Left kidney (tissue), 8 donors: ENCODE measurements at places on chromosomes 5 and 9.

DNA sequence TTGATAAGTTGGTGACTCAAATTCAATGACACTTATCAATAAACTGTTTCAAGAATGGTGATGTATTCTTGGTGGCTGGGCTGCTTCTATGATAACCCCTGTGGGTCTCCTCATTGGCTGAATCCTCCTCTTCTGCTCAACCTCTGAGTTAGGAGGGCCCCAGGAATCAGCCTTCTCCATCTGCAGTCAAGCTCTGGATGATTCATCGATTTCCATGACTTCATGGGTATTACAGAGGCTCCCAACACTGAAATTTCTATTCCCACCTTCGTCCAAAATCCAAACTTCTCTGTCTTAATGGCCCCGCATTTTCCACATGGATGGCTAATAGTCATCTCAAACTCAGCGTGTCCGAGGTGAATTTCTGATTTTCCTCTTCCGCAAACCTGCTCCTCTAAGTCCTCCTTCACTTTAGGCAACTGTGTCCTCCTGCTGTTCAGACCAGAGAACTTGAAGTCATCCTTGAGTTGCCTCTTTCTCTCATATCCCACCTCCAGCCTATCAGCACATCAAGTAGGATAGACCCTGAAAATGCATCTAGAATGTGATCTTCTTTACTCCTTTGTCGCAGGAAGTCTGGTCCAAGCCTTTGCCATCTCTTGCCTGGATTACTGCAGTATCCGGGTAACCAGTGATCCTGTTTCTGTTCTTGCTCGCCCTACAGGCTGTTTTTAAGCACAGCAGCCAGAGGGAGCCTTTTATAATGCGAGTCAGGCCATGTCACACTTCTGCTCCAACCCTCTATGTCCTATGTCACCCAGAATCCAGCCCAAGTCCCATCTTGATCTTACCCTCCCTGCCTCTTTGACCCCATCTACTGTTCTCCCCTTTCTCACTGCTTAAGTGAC, 41.4 kb upstream of the IL7R start:
- no peak for DNase-seq

GRCh38 chr5:68898951-68899471, 194.8 kb upstream of the SLC30A5 start:
- no peak for DNase-seq

- DNase-seq = no peak
Observed at GRCh38 chr5:111892949-111893348, 136.0 kb upstream of the NREP start.

GRCh38 chr9:125423964-125424363, 162.3 kb downstream of the GAPVD1 start:
- DNase-seq = no peak

DNA sequence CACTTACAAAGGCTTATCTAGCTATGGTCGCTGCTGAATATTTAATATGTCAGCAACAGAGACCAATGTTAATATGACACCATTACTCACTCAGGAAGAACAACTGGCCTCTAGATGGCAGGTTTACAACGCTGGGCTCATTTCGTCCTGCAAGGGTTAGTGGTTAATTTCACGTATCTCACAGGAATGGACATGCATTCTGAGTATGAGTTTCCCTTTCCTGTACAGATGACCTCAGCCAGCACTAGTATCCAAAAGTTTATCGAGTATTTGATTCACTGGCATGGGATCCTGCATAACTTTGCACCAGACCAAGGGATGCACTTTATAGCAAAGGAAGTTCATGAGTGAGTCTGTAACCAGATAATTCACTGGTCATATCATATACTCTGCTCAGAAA, 8.7 kb upstream of the TRPC7 start:
- peak; percentile 33 for DNase-seq

DNA sequence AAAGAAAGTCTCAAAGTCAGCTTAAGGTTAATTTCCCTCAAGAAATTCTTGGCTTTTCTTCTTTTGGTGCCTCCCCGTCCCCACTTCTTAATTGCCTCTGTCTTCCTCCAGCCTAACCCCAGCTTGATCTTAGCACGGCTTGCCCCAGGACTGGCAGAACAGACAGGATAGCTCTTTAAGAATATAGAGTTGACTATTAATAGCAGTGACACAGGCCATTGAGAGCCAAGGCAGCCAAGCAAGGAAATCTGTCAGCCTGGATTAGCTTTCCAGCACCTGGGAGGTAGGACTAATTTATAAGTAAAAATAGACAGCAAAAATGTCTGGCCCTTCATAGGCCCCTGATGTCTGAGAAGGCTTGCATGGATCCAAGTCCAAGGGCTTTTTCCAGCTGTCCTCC, 384.6 kb upstream of the SLC30A5 start:
- DNase-seq = no peak

- no peak for DNase-seq
Observed at GRCh38 chr5:6485441-6485840, 36.8 kb downstream of the UBE2QL1 start.

DNA sequence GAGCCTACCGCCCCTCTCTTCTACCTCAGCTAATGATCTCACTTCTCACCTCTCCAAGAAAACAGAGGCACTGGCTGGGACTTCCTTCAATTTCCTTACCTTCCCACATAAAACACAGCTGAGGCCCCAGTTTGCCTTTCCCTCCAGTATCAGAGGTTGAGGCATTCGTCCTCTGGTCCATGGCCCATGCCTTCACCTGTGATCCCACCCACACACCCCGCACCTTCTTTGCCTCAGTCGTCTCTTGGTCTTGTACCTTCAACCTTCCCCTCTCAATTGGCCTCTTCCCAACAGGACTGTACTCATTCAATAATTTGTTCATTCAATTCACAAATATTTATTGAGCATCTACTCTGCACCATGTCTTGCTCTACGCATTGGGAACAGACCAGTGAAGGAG, 11.0 kb upstream of the NSD1 start:
- DNase-seq = no peak

GRCh38 chr5:172350212-172351181, 66.9 kb upstream of the UBTD2 start:
- DNase-seq = no peak

DNA sequence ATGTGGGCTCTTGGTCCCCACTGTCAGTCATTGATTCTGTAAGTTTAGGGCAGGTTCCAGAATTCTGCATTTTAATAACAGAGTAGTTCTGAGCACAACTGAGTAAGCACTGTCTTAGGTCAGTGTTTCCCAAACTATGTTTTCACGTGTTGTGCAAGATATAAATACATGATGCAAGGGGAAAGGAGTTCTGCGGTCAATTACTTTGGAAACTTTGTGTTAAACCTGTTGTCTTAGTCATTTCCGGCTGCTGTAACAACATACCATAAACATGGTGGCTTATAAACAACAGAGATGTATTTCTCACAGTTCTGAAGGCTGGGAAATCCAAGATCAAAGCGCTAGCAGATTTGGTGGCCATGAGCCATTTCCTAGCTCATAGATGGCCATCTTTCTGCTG, 69.8 kb downstream of the EQTN start:
- DNase-seq = no peak

- peak; percentile 47 for DNase-seq
Observed at GRCh38 chr9:79570448-79571308, 1.1 kb upstream of the TLE4 start.

DNA sequence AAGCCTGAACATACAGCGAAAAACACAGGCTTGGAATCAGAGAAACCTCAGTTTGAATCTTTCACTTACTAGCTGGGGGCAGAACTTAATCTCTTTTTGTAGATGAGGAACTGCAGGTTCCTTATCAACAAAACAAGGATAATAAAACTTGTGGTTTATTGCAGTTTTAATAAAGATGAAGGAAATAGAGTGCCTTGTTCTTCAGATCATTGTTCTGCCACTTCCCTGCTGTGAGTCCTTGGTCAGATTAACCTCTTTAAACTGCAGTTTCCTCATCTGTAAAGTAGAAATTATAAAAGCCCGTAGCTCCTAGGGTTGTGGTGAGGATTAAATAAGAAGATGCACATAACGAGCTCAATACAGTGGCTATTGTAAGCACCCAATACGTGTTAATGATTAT, 57.4 kb downstream of the FEM1C start:
- no peak for DNase-seq

GRCh38 chr5:53446908-53447307, 33.5 kb upstream of the FST start:
- DNase-seq = no peak

DNA sequence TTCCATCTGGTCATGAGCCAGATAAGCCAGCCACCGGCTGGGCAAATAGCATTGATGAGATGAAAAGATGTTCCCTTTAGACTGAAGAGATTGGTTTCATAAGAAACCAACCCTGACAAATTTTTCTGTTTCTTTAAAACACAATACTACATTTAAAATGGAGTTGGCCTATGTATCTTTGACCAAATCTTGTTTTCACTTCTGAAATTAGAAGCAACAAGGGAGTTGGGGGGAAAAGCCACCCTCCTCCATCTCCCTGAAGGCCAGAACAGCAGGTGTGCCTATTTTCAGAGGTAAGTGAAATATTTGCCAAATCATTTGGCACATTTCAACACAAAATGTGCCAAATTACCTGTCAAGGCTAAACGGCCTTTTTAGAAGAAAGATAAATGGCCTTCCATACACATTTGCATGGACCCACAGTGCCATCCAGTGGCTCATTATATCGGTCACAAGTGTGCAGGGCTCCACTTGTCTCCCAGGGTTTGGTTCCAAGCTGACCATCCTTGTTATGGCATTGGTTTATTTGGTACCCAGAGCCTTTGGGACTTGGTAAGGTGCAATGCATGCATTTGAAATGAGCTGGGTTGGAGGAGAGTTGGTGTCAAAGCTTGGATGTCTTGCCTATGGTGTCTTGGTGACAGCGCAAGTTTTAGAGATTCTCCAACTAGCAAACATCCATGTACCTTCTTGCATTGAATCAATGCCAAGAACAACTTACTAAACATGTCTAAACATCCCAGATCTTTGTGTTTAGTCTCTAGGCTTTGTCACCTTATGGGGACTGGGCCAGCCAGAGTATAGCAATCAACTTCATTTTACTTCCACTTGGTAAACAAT, 372.0 kb upstream of the KIF2A start:
- peak; percentile 61 for DNase-seq

DNA sequence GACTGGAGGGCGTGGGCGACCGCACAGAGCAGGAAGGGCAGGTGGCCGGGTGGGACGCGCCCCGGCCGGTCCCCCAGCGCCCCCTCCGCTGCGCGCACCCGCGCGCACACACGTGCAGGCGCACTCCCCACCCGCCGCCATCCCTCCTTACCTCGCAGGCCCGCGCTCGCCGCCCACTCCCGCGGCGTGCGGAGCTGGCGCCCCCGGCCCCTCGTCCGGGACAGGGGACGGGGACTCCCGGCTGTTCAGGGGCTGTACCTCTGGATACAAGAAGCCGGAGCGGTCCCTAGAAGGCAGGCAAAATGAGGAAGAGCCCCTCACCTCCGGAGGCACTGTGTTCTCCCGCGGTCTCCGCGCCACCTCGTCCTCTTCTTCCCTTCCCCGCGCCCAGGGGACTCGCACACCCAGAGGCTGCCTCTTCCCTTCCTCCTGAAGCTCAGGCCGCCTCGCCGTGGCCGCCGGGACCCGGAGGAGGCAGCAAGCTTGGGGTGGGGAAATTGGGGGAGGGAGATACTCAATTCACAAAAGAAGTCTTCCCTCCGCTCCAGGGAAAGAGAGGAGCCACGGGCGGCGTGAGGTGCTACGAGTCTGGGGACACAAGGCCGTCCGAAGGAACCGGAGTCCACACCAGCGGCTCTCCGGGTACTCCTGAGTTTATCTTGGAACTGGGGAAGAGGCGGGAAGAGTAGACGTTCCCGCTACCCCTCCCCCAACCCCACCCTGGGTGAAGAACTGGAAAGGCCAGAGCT, 1.4 kb upstream of the GABRB2 start:
- no peak for DNase-seq

- DNase-seq = peak; percentile 72
Observed at GRCh38 chr9:136342181-136343120, 15.1 kb downstream of the GPSM1 start.

DNA sequence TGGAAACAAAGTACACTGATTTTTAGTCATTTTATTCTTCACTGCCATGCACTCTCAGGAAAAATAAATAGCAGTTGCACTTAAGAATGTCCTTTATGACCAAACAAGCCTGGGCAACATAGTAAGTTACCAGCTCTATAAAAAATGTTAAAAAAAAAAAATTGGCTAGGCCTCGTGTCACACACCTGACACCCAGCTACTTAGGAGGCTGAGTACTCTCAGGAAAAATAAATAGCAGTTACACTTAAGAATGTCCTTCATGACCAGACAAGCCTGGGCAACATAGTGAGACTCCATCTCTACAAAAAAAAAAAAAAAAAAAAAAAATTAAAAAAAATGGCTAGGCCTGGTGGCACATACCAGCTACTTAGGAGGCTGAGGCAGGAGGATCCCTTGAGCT, 304.6 kb downstream of the SLCO4C1 start:
- DNase-seq = no peak

GRCh38 chr5:43171926-43172325, 20.1 kb upstream of the NIM1K start:
- DNase-seq = no peak

DNA sequence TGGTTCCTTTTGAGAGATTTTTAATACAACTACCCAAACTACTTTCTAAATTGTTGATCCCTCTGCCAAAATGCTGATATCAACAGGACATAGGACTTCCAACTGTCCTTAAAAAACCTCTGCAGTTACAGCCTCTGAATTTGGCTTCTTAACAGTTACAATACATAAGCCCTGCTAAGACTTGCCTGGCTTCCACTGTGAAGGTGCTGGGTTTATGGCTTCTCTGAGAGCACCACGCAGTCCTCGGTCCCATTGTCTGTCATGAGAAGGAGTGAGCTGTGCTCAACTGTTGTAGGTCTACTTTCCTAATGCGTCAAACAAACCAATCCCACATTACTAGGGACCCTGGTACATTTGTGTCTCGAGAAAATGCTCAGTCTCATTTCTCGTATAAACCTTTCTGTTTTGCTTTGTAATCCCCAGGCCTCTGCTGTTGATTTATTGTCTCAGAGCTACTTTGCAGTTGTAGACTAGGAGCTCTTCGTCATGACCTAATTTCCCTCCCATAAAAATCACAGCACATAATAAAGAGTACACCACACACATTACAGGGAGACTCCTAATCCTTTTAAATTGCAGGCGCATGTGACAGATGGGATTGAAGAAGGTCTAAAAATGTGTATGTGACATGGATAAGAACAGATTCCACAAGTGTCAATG, 274.9 kb downstream of the NR3C1 start:
- no peak for DNase-seq

- peak; percentile 17 for DNase-seq
Observed at GRCh38 chr5:10220248-10220647, 29.4 kb downstream of the ATPSCKMT start.

DNA sequence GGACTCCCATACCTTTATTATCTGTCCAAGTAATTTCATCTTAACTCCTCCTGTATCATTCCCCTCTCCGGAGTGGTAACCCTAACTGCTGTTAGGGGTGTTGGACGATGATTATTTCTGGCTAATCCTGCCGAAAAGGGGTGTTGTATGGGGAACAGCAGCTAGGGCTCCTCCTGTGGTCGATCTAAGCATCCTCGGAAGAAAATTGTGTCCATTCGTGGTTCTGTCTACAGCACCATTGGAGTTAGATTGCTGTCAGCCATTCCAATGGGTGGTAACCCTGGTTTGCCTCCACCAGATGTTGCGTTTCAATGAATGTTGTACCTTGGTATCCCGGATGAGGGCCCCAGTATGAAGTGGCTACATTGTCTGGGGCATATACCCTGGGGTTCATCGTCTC, 35.6 kb upstream of the LMNB1 start:
- no peak for DNase-seq

GRCh38 chr5:68053202-68053601, 162.4 kb upstream of the PIK3R1 start:
- no peak for DNase-seq
